Activated naive CD8-positive, alpha-beta T cell treated with anti-CD3 and anti-CD28 coated beads, Interleukin-2, amount 10 ng/mL, durations not matched to agents 7 days and 5 days (primary cell): ENCODE measurements at places on chromosomes 7 and 10. TPM values are rescaled to one million over a fixed set of nuclear protein-coding genes. Genes with fewer than 3 reads are reported as not detected.
A peak's percentile ranks its signal among the peaks of the same experiment; 100 is the strongest.

- no peaks in the 10 kb centered on the region for H3K4me1 ChIP-seq
- H3K27ac ChIP-seq = no peak overlapping the region
- peaks cover 31% of the 10 kb centered on the region for H3K27me3 ChIP-seq
- DNase-seq = no peak
- H3K4me3 ChIP-seq = no peak overlapping the region
- H3K36me3 ChIP-seq = no peaks in the 10 kb centered on the region
These were observed 129.2 kb upstream of the CDCA7L start for GRCh38 chr7:22074897-22075296.

- no peak overlapping the region for H3K4me3 ChIP-seq
- H3K27me3 ChIP-seq = peaks cover 3% of the 10 kb centered on the region
- H3K36me3 ChIP-seq = no peaks in the 10 kb centered on the region
- H3K27ac ChIP-seq = no peak overlapping the region
- no peaks in the 10 kb centered on the region for H3K4me1 ChIP-seq
These were observed 90.9 kb downstream of the NEUROD6 start for GRCh38 chr7:31249671-31250070.

DNA sequence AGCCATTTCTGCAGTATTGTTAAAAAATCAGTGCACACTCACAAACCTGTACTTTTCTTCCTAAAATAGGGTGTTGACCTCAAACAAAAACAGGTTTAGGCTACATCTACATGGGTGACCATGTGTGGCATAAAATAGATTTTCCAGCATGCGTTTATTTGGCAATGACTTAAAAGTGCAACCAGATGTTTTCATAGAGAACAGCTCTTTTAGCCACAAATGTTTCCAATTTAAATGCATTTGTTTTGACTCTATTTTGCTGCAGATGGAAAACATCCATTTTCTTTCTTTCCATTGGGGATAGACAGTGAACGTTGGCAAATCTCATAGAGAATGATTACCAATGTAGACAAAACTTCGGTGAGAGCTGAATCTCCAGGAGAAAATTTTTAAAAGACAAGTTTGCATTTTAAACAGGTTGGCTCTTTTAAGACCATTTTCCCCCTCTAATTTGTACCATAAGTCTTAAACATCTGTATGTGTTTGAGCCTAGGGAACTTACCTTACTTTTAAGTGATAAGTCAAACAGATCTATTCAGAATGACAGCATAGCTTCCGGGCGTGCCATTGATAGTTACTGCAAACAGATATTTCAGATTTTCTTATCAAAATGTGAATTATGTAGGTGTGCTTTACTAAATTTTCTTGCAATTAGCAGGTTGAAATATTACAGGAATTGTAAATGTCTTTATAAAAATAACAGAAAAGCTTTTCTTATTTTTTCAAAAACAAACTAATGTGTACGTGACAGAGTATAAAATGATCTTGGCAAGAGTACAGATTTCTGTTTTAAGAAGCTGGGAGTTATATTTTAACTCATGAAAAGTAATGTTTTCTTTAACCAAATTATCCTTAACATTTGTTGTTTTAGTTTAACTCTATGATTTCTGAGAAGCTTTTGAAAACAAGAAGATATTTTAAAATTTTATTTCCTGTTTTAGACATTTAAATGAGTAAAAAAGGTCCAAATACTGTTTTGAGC is 144.9 kb downstream of the HGF start:
- H3K27me3 ChIP-seq = no peaks in the 10 kb centered on the region
- no peak overlapping the region for H3K27ac ChIP-seq
- DNase-seq = no peak
- no peaks in the 10 kb centered on the region for H3K4me1 ChIP-seq

- peak overlapping the region; percentile 76 for H3K27ac ChIP-seq
- peaks cover 49% of the 10 kb centered on the region for H3K4me1 ChIP-seq
- DNase-seq = no peak
- no peaks in the 10 kb centered on the region for H3K27me3 ChIP-seq
These were observed 256.3 kb upstream of the KLF14 start for GRCh38 chr7:130990178-130990832.

DNA sequence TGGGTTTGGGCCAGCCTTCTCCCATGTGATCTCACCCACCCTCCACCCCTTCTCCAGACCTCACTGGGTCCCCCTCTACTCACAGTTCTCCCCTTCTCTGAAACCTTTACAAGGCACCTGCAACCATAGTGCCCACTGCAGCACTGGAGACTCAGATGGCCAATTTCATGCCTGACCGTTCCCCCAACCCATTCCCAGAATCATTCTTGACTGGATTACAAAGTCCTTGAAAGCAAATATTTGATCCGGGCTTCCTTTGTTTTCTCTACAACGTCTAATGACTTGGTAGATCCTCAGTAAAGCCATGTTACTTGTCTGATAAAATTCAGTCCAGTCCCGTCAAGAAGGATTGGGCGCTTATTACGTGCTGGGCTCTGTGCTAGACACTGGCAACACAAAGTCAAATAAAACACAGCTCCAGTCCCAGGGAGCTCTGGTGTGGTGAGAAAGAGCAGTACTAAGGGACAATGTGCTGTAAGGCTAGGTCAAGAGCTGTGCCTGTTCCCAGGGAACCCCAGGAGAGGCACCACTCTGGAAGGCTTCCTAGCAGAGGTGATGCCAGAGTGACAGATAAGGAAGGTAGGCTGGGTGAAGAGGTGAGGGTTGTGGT is 36.5 kb downstream of the SH3PXD2A start:
- DNase-seq = no peak
- no peak overlapping the region for H3K27ac ChIP-seq
- H3K27me3 ChIP-seq = peaks cover 37% of the 10 kb centered on the region
- H3K4me1 ChIP-seq = peaks cover 3% of the 10 kb centered on the region
- H3K36me3 ChIP-seq = no peaks in the 10 kb centered on the region
- no peak overlapping the region for H3K4me3 ChIP-seq

The AZGP1 gene
- total RNA-seq = not detected

The C10orf62 gene
- not detected for total RNA-seq

The PNLIPRP3 gene
- not detected for total RNA-seq

The TMEM184A gene
- total RNA-seq = not detected

The LAMTOR4 gene
- total RNA-seq = 170 TPM

The CLCN1 gene
- 0.08 TPM for total RNA-seq
